Left cardiac atrium (tissue), 4 donors: ENCODE measurements at places on chromosomes 3 and 15.

DNA sequence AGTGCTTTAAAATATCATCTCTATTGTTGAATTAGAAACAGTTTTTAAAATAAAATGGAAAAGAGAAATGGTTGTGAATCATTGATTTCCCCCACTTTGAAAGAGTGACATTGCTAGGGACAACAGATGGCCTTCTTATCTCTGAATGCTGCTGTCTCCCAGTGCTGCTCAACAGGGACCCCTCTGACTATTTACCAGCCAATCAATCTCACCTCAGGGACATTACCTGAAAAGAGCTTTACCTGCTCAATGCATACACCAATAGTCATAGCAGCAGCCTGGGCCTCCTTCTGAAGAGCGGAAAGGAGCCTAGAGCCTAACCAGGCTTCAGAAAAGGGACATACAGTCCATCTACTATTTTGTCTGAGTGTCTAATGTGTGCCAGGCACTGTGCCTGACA lies 162.8 kb downstream of the CGGBP1 start:
- DNase-seq: no peak

- DNase-seq: no peak
These were observed 15.6 kb upstream of the CTXND1 start for GRCh38 chr15:80267658-80268057.

DNA sequence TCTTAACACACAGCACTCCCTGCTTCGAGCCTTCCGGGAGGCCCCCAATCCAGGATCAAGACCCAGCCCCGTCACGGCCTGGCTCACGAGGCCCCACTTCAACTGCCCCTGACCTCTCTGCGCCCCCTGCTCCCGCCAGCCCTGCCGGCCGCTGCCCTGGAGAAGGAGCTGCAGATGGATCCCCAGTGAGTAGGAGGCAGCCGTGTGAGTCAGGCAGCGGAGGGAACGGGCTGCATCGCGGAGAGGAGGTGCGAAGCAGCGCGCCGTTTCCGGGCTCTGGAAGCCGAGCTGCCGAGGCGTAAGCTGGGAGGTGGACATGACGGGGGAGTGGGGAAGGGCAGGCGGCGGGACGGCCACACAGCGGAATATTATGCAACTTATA lies 133.4 kb downstream of the TPRA1 start:
- DNase-seq: peak; percentile 41

DNA sequence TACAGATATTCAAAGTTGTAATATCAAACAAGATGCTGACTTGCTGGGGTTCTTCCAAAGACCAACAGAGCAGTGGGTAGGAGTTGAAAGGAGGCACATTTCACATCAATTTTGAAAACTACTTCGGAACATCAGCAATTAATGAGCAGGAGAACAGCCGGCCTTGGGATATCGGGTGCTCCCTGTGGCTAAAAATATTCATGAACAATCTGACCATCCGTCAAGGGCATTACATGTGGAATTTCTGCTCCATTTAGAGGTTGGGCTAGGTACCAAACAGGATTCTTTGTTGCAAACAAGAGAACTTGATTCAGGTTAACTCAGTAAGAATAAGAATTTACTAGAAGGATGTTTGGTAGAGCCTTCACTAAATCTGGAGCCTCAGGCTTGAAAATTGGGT lies 223.9 kb downstream of the RYR3 start:
- no peak for DNase-seq

DNA sequence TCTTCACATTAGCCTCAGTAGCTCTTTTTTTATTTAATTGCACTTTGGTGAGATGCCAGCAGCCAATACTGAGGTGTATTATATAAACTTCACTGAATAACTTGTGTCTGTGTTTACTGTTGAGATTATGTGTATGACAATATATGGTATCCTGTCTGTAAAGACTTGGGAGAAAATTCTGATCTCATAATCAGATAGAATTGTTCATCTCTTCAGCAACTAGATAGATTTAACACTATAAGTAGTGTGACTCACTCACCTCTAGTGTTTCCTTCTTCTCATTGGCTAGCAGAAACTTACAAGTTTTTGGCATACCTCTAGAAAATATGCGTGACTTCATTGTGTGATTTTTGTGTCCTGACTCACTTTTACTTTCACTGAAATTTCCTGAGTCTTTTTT lies 67.6 kb upstream of the TGFBR2 start:
- no peak for DNase-seq
